CD8-positive, alpha-beta memory T cell (primary cell): ENCODE measurements at places on chromosomes 7 and 10.

- no peak for DNase-seq
Measured at GRCh38 chr10:131312478-131312836, 936 bp upstream of the TCERG1L start.

GRCh38 chr7:25521236-25521635 is 292.9 kb upstream of the NPVF start:
- DNase-seq, result no peak

DNA sequence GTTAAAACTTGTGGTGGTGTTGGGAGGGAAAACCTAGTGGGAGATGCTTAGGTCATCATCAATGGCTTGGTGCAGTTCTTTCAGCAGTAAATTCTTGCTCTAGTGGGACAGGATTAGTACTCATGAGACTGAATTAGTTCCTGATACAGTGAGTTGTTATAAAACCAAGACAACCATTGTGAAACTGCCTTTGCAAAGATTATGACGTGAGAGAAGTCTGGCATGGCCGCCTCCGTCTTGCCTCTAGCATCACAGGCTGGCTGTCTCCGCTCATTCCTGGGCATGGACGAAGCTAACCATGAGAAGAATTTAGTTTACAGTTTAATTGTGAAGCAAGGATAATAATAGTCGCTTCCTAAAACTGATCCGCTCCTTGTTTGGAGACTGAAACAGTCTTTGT is 186.4 kb downstream of the KIF20B start:
- no peak for DNase-seq

GRCh38 chr7:80078159-80078731 is 56.4 kb upstream of the GNAI1 start:
- no peak for DNase-seq

DNA sequence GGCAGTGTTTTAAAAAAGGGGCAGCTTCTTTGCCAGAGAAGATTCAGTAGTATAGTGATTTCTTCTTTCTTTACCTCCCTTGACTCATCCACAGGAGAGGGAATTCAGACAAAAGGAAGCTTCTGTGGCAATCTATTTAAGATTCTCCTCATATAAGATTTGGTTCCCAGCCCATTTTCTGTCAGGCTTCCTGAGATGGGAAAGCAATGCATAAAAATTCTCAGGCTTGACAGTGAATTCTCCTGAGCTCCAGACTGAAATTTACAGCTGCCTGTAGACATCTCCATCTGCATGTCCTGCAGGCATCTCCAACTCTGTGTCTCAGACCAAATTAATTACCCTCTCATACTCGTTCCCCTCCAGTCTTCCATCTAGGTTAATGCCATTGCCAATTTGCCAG is 72.8 kb downstream of the TSPAN12 start:
- DNase-seq, result no peak

DNA sequence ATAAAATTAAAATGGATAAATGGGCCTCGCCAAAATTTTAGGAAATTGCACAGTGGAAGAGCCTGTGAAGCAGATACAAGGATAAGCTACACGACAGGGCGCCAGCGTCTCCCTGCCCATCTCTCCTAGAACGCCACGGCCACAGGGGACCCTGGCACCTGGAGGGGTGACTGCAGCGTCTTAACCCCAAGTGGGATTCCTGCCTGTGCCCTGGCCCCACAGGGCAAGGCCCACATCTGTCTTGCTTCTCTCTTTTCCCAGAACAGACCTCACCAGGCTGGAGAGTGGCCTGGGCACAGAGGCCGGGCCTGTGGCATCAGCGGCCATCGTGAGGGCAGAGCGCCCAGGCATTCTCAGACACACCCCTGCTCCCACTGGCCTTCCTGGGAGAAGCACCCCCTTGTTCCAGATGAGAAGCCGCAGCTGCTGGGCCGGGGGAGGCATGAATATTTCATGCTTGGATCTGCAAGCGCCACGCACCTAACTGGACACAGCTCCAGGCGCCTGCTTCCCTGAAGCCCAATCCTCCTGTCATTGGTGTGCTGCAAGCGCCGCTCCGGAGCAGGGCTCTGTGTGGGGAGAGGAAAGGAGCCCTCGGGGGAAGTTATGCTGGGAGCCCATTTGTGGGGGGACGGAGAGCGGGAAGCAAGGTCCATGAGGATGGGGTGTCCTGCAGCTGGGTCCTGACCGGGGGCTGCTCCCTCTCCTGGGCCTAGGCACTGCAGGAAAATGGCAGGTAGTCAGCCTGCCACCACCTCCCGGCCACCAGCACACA is 153.5 kb downstream of the ELFN1 start:
- DNase-seq, result no peak

- DNase-seq, result no peak
Measured at GRCh38 chr10:4241724-4242345, 456.8 kb upstream of the KLF6 start.

- no peak for DNase-seq
Measured at GRCh38 chr7:85262891-85263290, 76.0 kb upstream of the SEMA3D start.

- no peak for DNase-seq
Measured at GRCh38 chr7:90345595-90346335, 751 bp upstream of the GTPBP10 start.

- DNase-seq, result no peak
Measured at GRCh38 chr10:6892864-6893263, 312.8 kb upstream of the PRKCQ start.

DNA sequence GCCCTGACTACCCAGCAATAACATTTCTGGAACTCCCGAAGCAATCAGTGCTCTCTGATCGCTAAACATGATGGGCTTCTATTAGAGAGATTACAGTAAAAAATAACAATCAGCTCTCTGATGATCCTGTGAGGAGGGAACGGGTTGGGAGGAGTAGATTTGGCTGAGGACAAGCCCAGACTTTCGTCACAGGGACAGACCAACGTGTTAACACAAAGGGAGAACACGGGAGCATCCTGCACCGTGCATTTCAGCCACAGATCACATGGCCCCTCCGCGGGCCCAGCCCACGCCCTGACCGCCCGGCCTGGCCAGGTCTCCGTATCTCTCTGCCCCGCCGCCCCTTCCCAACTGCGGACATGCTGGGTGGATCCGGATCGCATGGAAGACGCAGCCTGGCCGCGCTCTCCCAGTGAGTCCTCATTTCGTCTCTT is 95.0 kb upstream of the AGBL3 start:
- DNase-seq, result no peak

DNA sequence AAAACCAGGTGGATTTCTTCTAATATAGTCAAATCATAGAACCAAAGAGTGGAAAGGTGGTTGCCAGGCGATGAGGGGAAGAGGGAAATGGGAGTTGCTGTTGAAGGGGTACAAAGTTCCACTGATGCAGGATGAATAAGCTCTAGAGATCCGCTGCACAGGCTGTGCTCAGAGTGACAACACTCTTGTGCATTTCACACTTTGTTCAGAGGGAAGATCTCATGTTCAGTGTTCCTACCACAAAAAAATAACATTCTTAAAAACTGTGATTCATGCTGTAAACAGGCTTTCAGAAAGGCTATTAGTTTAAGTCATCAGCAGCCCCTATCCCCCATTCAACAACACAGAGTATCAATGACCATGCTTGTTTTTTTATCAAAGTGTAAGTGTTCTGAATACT is 213.8 kb downstream of the COBL start:
- DNase-seq, result no peak

- no peak for DNase-seq
Measured at GRCh38 chr10:54666192-54666591, 134.8 kb downstream of the PCDH15 start.

- DNase-seq, result no peak
Measured at GRCh38 chr7:1709900-1710299, 39.8 kb downstream of the ELFN1 start.

DNA sequence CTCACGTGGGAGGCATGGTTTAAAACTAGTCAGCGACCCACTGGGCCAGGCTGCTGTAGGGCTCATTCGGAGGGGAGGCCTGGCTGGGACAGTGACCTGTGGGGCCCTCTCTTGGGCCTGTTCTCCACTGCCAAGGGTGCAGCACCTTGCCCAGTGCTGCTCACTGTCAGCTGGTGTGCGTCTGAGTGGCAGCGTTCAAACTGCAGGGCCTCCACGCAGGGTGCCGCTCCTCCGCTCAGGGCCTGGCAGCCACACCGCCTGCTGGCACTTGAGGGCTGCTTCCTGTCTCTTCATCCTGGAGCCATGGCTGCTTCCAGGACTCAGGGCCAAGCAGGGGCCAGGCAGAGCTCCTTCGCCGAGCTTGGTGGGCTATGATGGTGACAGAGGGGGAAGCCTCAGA is 18.3 kb downstream of the ADAMTS14 start:
- DNase-seq, result no peak

GRCh38 chr7:6482743-6483119 is 35.0 kb upstream of the DAGLB start:
- no peak for DNase-seq

GRCh38 chr7:38181111-38181510 is 3.1 kb downstream of the STARD3NL start:
- DNase-seq, result no peak

DNA sequence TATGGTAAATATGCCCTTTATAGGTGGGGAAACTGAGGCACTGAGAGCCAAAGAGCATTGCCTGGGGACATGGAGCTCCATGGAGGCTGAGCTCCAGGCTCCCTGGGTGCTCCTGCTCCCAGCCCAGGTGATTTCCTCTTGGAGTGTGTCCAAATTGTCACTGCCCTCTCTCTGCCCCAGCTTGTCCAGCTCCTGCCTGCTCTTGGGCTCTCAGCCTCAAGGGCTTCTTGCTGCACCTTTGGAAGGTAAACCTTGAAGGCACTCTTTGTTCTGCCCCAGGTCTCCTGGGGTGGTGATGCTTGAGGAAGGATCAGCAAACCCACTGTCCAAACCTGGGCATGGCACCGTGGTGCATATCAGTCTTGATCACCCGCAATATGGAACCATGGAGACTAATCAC is 166.1 kb downstream of the RPS24 start:
- no peak for DNase-seq

DNA sequence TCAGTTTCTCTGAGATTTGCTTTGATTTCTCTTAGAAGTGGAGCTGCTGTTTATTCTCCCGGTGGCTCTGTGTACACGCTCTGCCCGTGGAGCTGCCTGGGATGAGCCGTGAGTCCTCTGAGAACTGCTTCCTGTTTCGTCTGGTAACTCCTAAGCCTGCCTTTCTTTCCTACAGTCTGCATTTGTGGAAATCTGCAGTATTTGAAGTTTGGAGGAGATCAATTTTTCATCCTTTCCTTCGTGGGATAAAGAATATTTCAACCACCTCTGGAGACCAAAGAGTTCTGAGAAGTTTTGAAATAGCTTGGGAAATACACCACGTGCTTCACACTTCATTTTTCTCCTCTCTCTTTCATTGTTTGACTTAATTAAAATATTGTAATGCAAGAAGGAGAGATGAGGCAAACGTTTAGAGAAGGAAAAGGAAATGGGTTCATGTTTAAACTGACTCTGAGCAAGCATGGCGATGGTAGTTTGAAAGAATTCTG is 311.9 kb downstream of the LRMDA start:
- DNase-seq, result no peak

- DNase-seq, result no peak
Measured at GRCh38 chr10:3393958-3394357, 221.4 kb upstream of the PITRM1 start.

- DNase-seq, result no peak
Measured at GRCh38 chr10:19204246-19204917, 155.8 kb downstream of the MALRD1 start.

DNA sequence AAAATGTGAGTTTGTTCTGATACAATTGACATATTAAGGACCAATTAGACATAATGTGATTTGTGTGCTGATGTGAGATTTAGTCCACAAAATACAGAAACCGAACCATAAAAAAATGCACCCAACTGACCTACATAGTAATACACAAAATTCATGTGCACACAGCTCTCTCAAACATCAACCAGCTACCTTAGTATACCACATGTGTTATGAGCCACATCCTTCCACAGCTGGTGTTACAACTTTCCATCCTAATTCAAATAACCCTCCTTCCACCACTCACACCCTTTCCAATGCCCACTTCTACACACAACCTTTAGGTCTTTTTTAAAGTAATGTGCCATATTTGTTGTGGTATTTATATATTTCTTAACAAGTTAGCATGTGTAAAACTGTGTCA is 31.7 kb upstream of the C7orf33 start:
- DNase-seq, result no peak

- no peak for DNase-seq
Measured at GRCh38 chr7:159049266-159050025, 95.2 kb downstream of the VIPR2 start.

- no peak for DNase-seq
Measured at GRCh38 chr10:97718659-97719142, 5.2 kb downstream of the MARVELD1 start.

GRCh38 chr7:139396323-139396951 is 36.7 kb downstream of the LUC7L2 start:
- no peak for DNase-seq

DNA sequence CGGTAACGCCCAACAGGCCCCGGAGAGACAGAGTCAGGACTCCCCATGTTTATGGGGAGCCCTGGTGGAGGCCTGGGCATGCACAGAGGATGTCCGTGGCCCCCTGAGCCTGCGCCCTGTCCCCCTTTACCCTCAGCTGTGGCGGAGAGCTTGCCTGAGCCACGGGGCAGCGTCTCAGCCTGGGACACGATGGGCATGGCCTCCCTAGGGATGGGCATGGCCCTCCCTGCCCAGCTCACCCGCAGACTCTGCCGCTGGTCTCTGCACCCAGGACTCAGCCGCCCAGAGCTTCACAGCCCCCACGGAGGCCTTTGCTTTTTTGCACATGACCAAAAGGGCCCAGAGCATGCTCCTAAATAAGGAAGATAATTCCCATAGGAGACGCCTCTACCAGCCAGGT is 394.2 kb downstream of the PTPRN2 start:
- DNase-seq, result no peak

DNA sequence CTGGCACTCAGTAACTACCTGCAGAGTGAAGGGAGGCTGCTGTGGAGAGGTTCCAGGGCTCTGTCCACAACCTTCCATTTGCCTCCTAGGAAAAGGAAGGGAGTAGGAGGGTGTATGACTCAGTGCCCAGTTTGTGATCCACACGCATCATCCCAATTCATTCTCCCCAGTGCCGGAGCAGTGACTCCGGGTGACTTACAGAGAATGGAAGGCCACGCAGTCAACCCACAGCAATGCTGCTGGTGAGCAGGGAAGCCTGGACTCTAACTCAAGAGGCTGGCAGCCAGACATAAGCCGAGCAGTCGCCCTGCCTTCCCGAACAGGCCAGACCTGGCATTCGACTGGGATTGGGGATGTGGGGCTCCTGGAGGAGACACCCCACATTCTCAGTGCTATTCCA is 139.9 kb downstream of the SH3PXD2A start:
- DNase-seq, result no peak

DNA sequence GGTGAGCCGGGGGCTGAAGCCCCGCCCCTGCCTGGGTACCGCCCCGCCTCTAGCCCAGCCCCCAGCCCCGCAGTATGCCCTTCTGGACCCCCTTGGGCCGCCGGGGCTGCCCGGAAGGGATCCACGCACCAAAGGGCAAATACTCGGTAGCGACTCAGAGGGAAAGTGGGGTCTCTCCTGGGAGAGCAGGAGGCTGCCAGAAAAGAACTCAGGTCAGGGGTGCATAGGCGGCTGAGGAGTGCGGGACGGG is 796 bp downstream of the FBXL15 start:
- no peak for DNase-seq

- DNase-seq, result no peak
Measured at GRCh38 chr10:113999531-113999930, 44.1 kb upstream of the ADRB1 start.

- no peak for DNase-seq
Measured at GRCh38 chr10:78327778-78328591, 294.3 kb downstream of the RPS24 start.
